Progenitor cell of endocrine pancreas (in vitro differentiated cells): ENCODE measurements at places on chromosomes 6 and 20. TPM values are rescaled to one million over a fixed set of nuclear protein-coding genes. Genes with fewer than 3 reads are reported as not detected.

Gene TBXT
- total RNA-seq: not detected in 2 replicates

Gene KCNK15
- total RNA-seq: 0.22 and 0.27 TPM in 2 replicates

Gene SNRNP48
- 19.2 and 20.1 TPM in 2 replicates for total RNA-seq

Gene HTR1E
- 0.13 TPM in 1 of 2 replicates, not detected in the other for total RNA-seq

Gene HLA-DOB
- not detected in 2 replicates for total RNA-seq

Gene FLRT3
- total RNA-seq: 60.4 and 62.4 TPM in 2 replicates

Gene EPB41L1
- 35.6 and 42.2 TPM in 2 replicates for total RNA-seq

Gene STK4
- 36.3 and 37.4 TPM in 2 replicates for total RNA-seq

Gene PHACTR3
- 1.1 and 1.4 TPM in 2 replicates for total RNA-seq

DNA sequence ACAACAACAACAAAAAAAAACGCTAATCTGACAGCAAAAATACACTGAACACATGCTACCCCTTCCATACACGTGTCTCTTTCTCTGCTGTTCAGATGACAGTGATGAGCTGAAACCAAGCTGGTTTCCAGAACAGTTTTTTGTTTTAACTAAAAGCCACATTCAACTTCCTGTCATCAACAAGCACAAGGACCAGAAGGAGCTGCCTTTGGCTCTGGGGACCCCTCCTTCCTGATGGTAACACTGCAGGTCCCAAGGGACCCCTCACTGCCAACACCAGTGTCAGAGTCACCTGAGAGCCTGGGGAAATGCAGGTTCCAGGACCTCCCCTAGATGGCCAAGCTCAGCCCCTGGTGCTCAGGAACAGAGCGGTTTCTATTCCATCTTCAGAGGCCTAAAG lies 6.0 kb downstream of the CST7 start:
- no peak for DNase-seq

DNA sequence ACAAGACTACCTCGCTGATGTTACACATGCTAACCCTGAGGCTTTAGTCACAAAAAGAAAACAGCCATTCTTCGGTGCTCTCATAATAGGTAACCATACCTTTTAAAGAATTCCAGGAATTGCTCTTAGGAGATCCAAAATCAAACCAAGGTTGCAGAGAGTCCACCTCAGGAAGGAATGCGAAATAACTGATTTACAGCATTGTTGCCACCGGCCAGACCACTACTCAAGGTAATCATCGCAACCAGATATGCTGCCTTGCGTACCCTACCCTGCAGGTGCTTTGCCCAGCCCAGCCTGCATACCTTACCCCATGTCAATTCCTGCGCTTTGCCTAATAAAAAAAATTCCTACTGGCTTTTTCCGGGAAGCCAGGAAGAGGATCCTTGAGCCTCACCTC lies 27.0 kb downstream of the NUP153 start:
- no peak for DNase-seq

GRCh38 chr20:63163596-63164483 lies 52.1 kb downstream of the YTHDF1 start:
- no peak for DNase-seq

DNA sequence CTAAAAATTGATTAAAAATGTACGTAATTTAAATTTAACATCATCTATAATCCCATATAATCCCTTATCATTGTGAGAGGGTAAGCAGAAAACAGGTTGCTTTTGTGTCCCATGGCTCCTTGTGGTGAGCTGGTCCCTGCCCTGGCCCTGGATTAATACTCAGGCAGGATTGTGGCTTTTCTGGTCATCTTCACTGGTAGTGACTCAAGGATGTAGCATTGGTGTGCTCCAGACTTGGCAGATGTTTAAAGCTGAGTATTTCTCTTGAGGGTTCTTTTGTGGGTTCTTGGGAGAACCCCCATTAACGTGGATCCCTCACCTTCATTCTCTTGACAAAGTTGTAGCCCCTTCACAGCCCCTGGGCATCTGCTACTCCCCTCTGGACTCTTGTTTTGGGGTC lies 39.3 kb downstream of the SNRNP48 start:
- no peak for DNase-seq

GRCh38 chr20:61908057-61909026 lies 157.3 kb downstream of the TAF4 start:
- no peak for DNase-seq

DNA sequence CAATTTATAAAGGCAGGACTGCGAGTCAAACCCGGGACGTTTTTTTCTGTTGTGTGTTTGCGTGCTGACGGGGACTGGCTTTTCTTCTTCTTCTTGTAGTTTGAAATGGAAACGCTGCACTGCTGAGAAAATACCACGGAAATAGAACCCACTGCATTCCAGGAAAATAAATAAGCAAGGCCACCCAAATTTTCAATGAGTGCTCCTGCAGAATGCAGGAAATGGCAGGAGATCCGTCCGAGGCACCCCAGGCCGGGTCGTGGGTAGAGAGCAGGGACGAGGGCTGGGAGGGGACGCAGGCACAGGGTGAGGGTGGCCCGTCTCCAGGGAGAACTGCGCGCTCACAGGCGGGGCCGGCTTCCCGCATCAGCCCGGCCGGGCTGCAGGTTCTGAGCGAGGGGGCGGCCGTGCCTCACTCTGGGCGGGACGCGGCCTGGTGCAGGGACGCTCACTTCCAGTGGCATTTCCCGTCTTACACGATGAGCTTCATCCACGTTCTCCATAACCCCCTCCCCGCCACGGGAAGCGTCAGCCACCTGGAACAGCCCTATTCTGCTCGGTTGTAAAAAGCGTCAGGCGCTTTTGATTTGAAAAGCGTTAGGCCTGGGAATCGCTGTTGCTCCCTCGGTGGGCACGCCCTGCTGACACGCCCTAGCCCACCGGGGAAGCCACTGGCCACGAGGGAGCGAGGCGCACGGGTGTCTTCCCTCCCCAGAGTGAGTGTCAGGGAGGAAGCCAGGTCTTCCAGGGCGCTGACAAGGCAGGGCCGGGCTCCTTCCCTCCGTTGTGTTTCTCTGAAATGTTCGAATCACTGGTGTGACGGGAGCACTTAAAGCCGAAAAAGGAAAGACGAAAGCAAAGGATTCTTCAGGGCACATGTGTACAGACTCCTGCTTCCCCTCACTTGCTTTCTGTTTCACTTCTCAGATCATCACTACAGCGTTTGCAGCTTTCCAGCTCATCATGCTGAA lies 17.9 kb upstream of the EXOC2 start:
- peak; percentile 36 for DNase-seq

- DNase-seq: peak; percentile 48
Measured at GRCh38 chr6:43771858-43772680, 2.1 kb downstream of the VEGFA start.

DNA sequence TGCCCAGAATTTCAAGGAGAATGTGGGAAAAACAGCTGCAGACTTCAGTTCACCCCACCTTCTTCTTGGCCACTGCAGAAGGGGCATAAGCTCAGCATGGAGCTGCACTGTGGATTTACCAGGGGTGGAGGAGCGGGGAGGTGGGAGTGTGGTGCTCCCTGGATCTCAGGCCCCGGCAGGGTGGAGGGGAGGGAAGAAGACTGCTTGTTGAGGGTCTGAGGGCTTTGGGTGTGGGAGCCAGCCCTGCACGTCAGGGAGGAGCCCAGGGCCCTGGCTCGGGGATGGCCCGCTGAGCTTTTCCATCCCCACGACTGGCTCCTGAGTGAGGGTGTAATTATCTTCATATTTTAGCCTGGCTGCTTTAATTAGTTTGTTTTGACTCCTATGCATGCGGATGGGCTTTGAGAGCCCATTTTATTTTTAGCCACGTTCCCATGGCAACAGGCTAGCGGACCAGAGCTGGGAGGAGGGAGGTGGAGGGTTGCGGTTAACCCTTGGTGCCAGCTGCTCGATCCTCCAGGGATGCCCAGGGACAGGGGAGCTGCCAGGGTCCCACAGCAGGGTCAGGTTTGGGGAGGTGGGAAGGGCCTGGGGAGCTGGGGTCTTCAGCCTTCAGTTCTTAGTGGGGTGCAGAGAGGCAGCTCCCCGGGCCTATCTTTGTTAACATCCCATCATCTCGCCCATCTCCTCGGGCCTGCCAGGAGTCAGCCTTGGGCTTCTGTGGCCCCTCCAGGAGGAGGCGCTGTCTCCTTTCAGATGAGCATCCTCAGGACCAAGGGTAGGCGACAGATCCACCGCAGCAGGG lies 68.2 kb downstream of the RAB44 start:
- DNase-seq: peak; percentile 67

- no peak for DNase-seq
Measured at GRCh38 chr6:35038076-35038475, 103.1 kb downstream of the TCP11 start.

- no peak for DNase-seq
Measured at GRCh38 chr6:46948699-46949098, 27.0 kb upstream of the ADGRF5 start.

GRCh38 chr6:27889275-27889627 lies 22.9 kb downstream of the OR2B2 start:
- DNase-seq: no peak

GRCh38 chr6:126672649-126673048 lies 332.7 kb downstream of the CENPW start:
- DNase-seq: no peak

DNA sequence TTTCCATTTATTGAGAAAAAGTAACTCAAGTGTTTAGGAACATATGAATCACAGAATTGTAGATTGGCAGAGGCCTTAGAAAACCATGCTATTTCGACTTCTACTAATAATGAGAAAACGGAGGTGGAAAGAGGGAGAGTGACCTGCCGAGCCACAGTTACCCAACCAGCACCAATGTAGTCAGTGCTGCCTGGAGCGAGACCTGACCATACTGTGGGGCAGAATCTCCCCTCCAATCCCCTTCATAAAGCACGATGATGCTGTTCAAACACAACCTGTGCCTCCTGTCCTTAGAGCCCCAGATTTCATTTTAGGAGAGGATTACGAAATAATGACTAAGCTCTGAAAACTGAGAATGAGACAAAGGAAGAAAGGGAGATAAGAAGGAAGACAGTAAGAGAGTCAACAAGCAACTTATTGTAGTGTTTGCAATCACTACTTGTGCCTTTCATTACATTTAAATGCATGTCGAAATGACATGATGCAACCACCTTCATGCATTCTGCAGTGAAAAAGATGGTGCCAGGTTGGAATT lies 70.6 kb downstream of the ATXN1 start:
- DNase-seq: no peak

DNA sequence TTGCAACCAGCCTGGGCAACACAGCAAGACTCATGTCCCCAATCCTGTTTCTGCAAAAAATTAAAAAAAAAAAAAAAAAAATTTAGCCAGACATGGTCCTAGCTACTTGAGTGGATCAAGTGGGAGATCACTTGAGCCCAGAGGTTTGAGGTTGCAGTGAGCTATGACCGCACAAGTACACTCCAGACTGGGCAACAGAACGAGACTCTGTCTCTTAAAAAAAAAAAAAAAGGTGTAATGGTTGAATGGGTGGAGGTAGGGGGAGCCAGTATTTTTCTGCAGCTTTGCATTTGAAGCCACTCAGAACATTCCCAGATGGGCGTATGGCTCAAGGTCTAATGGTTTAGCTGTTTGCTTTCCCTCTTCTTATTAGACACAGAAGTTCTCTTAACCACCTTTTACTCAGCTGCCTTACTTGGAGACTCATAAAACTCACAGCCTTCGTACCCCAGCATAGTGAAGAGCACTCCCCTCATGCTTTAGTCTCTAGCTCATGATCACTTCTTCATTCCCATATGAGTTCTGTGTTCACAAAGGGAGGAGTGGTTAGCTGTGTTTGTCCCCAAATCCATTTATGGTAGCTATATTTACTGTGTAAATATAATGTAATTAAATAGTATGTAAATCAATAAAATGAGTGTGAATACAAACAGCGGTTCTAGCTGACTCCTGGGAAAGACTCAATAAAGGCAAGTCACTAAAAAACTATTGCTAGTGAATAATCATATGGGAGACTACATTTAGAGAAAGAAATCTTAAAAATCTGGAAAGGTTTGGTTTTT lies 9.0 kb downstream of the FKBP1A start:
- DNase-seq: no peak

GRCh38 chr20:38228436-38228835 lies 32.1 kb downstream of the KIAA1755 start:
- DNase-seq: no peak

DNA sequence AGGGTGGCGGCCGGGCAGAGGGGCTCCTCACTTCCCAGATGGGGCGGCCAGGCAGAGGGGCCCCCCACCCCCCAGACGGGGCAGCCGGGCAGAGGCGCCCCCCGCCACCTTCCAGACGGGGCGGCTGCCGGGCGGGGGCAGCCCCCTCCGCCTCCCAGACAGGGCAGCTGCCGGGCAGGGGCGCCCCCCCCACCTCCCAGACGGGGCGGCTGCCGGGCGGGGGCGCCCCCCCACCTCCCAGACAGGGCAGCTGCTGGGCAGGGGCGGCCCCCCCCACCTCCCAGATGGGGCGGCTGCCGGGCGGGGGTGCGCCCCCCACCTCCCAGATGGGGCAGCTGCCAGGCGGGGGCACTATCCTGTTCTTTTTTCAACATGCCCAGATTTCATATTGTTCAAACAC lies 78.2 kb upstream of the DST start:
- no peak for DNase-seq

- DNase-seq: no peak
Measured at GRCh38 chr6:134846031-134846430, 103.9 kb downstream of the ALDH8A1 start.
